ENCODE measurements at places on chromosomes 7 and 10.

DNA sequence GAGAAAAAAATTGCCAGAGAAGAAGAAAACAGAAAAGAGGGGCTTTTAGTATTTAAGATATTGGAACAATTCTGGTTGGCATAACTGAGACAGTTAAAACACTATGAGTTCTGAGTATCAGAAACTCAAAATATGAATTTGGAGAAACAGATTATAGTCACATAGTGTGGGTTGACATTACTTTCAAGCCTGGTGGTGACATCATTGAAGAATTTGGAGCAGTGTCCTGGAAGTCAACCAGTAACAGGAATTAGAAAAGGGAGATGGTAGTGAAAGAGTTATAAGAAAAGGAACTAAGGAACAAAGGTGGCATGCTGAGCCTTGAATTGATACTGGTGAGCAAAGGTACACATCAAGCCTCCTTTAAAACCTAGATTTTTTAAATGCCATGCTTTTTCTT is 88.2 kb downstream of the ZNF438 start:
- DNase-seq: no peak

- no peak for DNase-seq
These were observed 1.4 kb downstream of the PPP1R17 start for GRCh38 chr7:31688372-31688771.

- peak; percentile 76 for DNase-seq
These were observed 1.6 kb downstream of the SFMBT2 start for GRCh38 chr10:7409045-7409731.

GRCh38 chr10:47241946-47242867 is 57.8 kb upstream of the GDF10 start:
- DNase-seq: no peak

- no peak for DNase-seq
These were observed 567.7 kb downstream of the ETV1 start for GRCh38 chr7:13421776-13422175.

DNA sequence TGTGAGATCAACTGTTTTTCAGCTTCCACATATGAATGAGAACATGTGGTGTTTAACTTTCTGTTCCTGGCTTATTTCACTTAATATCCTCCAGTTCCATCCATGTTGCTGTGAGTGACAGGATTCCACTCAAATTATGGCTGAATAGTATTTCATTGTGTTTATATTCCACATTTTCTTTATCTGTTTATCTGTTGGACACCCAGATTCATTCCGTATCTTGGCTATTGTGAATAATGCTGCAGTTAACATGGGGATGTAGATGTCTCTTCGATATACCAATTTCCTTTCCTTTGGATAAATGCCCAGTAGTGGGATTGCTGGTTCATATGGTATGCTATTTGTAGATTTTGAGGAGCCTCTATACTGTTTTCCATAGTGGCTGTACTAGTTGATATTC is 47.9 kb downstream of the GALNT11 start:
- no peak for DNase-seq

DNA sequence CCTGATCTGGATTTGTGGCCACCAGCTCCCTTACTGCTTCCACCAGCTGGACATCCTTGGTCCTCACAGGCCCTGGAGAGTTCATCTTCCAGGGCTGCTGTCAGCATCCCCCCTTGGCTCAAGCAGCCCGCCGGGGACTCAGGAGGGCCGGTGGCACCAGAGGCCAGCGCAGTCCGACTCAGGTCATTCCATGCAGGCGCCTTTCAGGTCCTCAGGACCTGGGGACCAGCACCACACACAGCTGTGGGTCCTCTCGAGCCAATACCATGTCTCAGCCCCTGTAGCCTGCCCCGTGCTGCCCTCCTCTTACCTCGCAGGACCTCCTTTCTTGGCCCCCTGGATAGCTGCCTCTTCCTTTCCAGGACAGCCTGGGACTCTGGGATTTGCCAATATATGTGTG is 145.5 kb downstream of the BMS1 start:
- no peak for DNase-seq

DNA sequence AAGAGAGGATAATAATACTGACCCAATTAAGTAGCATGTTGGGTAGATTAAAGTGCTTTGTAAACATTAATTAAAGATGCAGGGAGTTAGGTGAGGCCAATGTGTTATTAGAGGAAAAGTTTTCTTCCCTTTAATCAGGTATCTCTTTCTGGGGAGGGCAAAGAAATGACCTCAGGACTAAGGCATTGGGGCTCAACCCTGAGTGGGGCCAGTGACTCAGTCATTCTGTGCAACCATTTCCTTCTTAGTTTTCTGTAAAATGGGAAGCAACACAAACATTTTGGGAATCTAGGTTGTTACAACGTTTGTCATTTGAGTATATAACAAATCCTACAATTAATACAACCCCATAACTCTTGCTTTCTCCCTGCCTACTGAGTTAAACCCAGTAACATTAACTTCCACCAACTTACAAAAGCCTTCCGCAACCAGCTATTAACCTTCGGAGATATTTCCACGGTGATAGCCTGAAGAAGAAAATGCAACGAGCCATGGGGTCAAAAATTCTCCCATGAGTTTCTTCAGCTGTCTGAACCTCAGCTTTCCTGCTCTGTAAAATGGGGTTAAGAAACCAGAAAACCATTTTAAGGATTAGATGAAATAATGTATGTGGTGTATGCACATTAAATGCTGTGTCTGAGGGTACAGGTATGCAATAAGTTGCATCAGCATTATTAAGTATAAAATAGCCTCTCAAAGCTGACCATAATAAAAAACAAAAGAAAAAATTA is 965 bp upstream of the PROSER2 start:
- DNase-seq: no peak

DNA sequence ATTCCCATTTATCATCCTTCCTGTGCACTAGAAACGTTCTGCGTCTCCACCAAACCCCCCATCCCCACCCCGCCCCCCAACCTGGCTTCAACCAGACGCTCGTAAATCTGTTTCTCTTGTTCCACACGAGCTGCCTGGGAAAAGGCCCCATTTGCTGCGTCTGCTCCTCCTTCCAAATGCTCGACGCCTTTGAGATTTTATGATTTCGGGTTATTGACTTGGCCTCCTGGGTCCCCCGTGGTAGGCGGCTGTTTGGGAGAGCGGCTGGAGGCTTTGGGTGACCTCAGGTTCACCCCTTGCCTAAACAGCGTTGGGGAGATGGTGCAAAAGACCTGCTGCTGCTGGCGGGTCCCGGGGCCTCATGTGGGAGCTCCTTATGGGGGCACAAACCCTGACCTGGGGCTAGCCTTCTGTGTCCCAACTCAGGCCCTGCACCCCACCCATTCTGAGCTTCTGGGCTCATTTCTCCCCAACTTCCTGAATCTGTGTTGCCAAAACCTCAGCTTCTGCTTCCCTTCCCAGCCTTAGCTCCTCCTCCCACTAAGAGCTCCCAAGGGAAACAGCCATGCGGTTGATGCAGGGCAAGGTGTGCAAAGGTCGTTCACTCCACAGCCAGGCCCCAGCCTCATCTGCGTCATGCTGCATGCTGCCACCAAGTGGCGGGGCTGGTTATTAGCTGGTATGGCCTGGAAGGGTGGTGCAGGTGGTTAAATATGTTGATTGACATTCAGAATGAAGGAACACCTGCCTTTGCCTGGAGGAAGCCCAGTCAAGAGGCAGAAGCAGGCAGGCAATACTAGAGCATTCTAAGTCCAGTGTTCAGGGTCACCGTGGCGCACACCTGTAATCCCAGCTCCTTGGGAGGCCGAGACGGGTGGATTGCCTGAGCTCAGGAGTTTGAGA is 49.1 kb upstream of the ELN start:
- DNase-seq: no peak

DNA sequence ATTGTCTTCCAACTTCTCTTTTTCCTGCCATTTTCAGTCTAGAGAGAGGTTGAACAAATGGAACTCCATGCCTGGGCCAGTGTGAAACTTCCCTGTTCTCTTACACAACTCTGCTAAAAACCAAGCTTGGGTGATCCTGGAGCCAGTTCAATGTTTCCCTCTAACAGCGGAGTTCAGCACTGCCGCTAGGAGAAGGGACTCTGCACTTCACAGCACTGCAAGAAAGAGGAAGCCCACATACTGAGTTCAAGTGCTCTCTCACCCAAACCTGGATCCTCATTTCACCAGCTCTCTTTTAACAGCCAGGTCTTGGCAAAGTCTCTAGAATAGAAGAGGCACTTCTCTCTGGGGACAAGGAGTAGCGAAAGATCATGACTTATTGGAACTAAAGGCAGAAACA is 18.8 kb downstream of the FOXI2 start:
- peak; percentile 46 for DNase-seq

DNA sequence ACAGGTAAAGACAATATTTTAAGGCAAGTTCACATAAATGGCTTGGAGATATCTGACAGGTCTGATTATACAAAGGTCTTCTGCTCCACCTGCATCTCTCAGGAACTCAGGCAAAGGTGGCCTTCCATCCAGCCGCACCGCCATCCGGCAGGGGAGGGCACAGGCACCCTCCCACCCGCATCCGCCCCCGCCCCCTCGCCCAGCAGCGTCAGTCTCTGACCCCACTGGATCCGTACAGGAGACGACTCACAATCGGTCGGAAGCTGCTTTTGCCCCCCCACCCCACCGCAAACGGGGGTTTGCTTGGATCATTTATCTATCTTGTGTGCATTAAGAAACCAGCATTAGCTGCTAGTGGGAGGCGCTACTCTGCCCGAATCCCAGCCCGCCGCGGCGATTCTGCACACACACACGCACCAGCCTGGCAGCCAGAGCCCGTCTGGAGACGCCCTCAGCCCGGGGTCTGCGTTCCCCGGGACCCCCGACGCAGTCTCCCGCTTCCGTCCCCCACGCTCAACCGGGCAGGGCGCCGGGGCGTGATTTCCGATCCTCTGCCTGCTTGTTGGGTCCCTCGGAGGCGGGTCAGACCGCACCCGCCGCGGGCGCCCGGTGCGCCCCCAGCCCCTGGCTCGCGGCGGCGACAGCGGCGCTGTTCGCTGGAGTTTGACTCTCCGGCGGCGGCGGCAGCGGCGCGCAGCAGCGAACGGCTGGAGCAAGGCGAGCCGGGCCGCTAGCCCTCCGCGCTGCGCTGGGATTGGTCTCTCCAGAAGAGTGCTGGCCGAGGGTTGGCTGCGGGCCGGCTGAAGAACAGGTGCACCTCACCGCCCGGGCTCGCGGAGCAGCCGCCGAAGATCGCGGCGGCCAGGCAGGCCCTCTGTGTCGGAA is 820 bp upstream of the NRG3 start:
- no peak for DNase-seq

DNA sequence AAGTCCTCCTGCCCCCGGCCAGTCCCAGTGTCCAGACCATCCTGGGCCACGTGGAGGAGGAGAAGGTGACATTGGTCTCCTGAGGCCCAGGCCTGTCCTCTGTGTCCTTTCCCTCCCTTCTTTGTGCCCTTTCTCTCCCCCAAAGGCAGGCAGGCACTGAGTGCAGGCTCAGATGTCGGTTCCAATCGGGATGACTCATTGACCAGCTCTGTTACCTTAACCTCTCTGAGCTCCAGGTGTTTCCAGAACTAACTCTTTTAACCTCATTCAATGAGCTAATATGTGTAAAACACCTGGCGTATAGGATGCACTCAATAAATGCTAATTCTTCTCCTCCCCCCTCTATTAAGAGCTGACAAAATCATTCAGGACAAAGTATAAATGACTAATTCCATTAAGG is 25.7 kb downstream of the MACROH2A2 start:
- no peak for DNase-seq

GRCh38 chr7:40714363-40715052 is 579.7 kb downstream of the SUGCT start:
- DNase-seq: no peak

DNA sequence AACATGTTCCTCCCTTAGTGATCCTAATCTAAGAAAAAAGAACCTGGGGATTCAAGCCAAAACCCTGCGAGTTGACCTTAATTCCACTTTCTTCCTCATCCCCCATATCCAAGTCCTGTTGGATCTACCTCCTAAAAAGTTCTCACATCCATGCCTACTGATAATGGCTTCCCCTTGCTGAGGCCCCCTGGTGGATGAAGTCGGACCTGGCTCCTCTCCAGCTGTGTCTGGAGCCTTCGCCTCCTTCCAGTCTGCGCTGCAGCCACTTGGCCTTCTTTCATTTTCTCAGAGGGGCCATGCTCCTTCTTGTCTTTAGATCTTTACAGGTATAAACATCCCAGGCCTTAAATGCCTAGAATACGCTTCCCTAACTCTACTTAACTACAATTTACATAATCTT is 8.1 kb downstream of the PDE1C start:
- DNase-seq: no peak

GRCh38 chr10:52308251-52309031 is 5.6 kb upstream of the DKK1 start:
- peak; percentile 57 for DNase-seq

GRCh38 chr7:92332782-92333181 is 87.0 kb downstream of the ANKIB1 start:
- peak; percentile 40 for DNase-seq

DNA sequence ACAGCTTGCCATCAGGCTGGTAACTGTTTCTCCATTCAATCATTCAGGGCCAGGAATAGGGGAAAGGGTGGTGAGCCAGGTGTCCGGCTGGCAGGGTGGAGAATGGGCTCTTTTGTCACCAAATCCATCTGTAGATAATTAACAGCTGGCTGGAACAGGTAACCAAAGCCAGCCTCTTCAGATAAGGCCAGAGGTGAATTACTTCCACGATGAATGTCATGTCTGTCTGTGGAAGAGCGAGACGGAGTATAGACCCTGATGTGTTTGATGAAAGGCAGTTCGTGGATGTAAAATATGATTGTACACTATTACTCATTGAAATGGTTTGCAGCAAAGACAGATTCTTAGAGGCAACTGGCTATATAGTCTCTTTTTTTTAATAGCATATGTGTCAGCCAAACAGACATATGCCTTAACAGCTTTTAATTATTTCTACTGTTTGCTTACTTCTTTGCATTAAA is 149.8 kb downstream of the KLF6 start:
- DNase-seq: no peak

DNA sequence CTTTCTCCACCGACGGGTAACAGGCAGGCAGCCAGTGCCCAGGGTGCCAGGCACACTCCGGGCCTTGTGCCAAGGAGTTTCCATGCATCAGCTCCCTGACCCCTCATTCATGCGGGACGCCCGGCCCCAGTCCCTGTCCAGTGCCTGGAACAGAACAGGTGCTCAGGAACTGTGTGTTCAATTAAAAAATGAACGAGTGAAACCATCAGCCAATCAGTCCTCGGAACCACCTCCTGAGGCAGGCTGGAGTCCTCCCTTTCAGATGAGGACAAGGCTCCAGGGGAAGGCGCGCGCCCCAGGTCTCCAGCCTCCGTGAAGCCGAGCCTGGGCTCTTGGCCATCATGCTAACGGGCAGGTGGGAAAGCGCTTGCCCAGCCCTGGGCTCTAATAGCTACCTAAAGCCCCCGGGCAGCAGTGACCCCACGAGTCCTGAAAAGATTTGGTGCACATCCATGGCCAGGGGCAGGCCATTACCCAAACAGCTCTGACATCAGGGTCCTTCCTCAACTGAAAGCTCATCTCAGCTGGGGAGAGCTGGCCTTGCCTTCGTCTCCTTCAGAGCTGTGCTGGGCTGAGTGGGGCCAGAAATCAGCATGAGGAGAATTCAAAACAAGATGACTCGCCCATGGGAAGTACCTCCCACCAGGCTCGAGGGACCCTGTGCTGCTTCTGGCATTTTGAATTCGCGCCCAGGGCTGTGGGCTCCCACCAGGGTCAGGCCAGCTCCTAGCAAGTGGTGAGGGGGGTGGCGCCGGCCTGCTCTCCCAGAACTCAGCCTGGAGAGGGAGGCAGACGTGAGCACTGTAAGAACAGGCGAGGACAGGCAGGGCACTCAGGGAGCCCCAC is 200.5 kb downstream of the MAD1L1 start:
- DNase-seq: no peak

- no peak for DNase-seq
These were observed 222.3 kb upstream of the PHYHIPL start for GRCh38 chr10:58954178-58954577.
